ENCODE measurements at places on chromosomes 7 and 10.

DNA sequence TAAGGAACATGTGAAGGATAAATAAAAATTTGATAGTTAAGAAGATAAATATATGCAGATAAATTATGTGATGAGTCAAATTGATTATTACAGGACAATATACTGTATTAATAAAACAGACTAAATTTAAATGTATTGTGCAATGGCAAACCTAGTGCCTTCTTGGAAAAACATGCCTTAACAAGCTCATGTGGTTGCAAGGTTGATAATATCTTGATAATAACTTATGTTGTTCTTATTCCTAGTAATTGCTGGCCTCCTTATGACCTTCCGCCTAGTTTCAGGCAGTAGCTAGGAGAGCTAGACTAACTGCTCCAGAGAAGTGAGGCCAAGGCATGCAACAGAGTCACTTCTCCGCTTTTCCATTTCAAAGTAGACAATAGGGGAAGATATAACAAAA, 7.6 kb upstream of the RAB11FIP2 start:
- DNase-seq: no peak

- DNase-seq: no peak
Measured at GRCh38 chr7:1430056-1430845, 29.0 kb downstream of the MICALL2 start.

GRCh38 chr7:51349820-51350545, 33.4 kb upstream of the COBL start:
- DNase-seq: no peak

DNA sequence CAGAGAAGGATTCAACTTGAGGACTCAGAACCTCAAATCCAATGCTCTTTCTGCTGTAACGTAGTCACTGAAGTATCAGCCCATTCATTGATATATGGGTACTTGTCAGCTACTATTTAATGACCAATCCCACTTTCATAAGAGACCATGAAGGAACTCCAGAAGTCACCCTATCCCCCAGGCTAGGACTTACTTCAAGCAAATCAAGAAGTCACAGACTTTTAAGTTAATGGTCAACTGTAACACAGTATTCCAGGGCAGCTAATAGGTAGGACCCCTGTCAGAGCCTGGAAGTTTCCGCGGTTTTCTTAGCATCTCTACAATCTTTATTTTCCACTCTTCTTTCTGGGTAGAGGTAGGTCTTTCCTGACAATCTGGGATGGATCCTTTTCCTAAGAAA, 269.9 kb downstream of the POU6F2 start:
- no peak for DNase-seq

DNA sequence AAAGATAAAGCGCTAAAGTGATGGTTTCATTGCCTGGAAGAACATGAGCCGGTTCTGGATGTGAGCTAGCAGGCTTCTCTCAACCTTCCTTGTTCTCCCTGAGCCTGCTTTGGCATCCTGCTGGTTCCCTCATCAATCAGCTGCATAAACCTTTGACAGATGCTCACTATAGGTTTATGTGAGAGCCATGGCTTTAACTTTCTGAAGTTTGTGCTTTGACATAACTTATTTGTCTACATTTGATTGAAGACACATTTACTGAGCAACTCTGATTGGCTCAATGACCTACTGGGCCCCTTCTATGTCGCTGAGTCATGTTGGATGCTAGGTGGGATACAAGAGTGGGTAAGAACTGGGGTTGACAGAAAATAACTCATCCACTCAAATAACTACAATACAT, 192.0 kb downstream of the ADAM12 start:
- no peak for DNase-seq

All from CD4-positive, CD25-positive, alpha-beta regulatory T cell (primary cell).